Stimulated activated CD4-positive, alpha-beta T cell treated with anti-CD3 and anti-CD28 coated beads, Interleukin-2, amount 100 ng/mL, for 4 hours (primary cell): ENCODE measurements at places on chromosomes 13 and 19.

DNA sequence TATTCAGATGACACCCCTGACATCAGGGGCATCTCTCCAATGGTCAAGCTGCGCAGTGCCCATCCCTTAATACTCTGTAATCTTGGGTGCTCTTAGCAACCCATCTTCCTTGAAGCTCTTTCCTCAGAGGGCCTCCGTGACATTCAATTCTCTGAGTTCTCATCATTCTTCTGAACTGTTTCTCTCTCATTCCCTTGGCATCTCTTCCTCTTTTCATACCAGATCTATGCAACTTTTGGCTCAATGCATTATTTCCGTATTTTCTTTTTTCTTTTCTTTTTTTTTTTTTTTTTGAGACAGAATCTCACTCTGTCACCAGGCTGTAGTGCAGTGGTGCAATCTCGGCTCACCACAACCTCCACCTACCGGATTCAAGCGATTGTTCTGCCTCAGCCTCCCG lies 53.9 kb downstream of the PCDH8 start:
- DNase-seq: no peak

- no peak for DNase-seq
These were observed at the start of gene SYCN for GRCh38 chr19:39203372-39204341. Gene SYCN (minus strand): TSS chr19:39204263. CDS start chr19:39204254, 9 bp downstream.

- DNase-seq: no peak
These were observed 297.4 kb downstream of the DCLK1 start for GRCh38 chr13:35833608-35834275.

GRCh38 chr13:78192716-78193115 lies 274.1 kb upstream of the EDNRB start:
- no peak for DNase-seq

GRCh38 chr13:114258589-114258988 lies 22.8 kb upstream of the UPF3A start:
- DNase-seq: no peak

DNA sequence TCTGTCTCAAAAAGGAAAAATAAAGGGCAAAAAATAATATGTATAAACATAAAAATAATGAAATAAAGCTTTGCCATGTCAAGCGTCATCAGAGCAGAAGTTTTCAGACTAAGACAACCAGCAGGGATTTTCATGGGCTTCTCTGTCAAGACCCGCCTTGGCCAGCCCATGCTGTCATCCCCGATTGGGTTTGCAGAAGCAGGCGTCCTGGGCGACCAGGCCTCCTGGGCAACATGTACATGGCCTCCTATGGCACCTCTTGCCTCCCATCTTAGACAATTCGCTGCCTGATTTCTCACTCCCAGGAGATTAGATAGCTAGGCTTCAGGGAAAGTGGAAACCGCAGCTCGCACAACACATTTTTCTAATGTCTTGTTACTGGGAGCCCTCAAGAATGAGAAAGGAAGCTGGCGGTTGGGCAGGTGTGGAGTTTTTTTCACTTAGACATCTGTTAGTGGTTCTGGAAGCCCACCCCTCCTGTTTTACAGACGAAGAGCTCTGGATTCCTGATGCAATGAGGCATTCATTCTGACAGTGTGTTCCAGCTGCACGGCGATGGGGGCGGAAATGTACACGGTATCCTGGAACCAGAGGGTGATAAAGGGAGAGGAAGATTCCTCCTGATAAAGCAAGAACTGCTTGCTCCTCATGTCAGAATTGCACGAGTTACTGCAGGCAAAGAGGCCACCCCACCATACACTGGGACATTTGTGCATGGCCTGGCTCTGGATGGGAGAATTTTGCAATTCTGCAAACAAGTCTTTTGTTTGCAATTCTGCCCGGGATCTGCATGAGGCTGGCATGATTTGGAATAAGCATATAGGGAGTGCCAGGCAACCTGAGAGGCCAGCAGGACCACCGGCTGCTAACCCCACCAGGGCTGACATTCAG lies 47.4 kb upstream of the KATNAL1 start:
- no peak for DNase-seq
